ENCODE measurements at places on chromosomes 3 and 15.

DNA sequence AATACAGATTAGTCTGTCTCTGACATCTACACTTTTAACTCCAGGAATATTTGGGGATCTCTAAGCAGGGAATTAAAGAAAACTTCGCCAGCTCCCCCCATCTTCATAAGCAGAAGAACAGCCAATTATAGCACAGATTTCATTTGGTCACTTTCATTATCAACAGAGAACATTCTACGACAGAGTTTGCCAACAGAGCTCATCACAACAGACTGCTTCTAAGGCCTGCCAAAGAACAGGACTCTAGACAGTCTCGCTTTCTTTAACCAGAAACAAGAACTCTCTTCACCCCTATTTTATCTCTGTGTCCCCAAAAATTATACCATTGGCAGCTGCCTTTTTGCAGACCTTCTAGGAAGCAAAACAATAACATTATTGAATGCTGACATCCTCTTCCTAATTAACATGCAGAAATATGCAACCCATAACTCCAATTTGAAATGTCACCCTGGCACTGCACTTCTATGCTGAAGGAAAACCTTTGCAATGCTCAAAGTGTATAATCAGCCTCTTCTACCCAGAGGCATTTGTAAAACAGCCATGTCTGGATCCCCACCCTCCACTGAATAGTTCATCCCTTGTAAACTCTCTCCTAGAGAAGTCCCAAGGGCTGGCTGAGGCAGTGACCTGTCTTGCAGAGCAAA lies 552.8 kb downstream of the MAGI1 start:
- DNase-seq, result no peak

- DNase-seq, result no peak
Measured at GRCh38 chr3:67686069-67686468, 31.7 kb upstream of the SUCLG2 start.

- DNase-seq, result no peak
Measured at GRCh38 chr15:20356911-20357480, 184.6 kb downstream of the GOLGA6L6 start.

- DNase-seq, result no peak
Measured at GRCh38 chr15:91887321-91887720, 33.8 kb downstream of the SLCO3A1 start.

DNA sequence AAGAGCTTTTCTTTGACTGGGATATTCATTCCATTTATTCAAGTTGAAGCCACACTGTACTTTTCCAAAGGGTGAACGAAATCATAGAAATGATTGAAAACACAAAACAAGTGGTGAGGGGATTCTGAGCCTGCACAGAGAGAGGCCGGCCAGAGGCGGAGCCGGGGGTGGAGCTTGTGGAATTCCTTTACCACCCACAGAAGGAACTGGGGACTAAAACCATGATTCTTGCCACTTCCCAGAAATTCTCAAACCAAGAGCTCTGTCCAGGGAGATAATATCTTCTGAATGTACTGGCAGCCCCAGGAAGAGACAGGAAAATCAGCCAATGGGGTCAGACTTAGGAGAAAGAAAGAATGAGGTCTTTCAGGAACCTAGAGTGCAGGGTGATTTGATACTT lies 20.8 kb downstream of the FBN1 start:
- DNase-seq, result no peak

GRCh38 chr3:159168788-159169187 lies 366.9 kb downstream of the MFSD1 start:
- no peak for DNase-seq

DNA sequence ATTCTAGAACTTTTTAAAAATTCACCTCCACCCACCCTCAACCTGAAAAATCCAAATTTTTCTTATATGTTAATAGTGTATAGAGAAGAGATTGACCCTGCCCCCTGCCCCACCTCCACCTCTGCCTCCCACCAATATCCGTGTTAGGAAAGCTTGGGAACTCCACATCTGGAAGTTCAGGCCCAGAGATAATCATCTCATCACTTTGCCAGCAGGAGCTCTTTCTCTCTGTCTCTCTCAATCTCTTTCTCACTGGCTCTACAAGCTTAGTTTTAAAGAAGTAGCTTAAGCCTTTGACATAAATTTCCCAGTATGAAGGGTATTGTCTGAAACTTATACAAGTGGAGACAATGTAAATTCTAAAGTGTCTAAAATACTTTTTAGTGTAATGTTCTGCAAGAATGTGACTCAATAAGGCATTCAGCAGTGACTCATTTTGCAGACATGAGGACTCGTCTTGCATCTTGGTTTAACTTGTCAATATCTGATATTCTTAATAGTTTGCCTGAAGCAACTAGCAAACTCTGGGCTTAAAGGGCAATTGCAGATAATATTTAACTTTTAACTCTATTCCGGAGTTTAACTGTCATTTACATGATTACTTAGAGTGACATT lies 299.8 kb upstream of the EPHA3 start:
- no peak for DNase-seq

DNA sequence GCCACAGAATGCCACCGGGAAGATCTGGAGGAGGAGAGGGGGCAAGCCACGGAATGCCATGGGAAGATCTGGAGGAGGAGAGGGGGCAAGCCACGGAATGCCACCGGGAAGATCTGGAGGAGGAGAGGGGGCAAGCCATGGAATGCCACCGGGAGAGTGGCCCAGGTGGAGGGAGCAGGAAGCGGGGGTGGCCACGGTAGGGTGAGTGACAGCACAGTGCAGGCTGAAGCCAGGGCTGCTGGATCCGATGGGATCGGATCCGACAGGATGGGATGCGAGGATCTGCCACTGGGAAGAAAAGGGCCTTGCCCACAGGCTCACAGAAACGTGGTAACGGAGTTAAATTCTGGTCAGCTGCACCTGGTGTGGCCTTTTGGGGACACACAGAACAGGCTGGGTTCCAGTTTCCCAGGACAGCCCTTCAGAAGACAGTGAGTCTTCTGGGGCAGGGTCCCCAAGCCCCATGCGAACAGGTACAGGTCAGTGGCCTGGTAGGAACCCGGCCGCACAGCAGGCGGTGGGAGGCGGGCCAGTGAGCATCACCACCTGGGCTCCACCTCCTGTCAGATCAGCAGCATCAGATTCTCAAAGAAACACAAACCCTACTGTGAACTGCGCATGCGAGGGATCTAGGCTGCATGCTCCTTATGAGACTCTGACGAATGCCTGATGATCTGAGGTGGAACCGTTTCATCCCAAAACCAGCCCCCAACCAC lies 58.8 kb downstream of the XXYLT1 start:
- no peak for DNase-seq

DNA sequence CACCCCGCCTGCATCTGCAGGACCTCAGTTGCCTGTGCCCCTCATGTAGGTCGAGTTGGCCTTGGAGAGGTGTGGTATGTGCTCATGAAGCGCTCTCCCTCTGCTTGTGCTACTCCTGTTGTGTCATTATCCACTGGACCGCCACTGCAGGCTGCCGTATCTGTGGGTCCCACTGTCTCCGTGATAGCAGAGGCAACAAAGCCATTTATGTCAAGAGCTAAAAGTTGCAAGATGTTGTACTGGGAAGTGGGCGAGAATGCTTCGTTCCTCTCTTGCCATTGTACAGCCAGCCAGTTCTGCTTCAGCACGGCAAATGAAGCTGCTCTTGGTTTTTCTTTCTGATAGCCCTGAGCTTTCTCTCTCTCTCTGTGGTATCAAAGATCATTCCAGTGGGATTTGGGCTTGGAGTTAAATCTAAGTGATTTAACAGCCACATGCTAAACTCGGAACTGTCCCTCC lies 89.0 kb downstream of the TMEM212 start:
- no peak for DNase-seq

DNA sequence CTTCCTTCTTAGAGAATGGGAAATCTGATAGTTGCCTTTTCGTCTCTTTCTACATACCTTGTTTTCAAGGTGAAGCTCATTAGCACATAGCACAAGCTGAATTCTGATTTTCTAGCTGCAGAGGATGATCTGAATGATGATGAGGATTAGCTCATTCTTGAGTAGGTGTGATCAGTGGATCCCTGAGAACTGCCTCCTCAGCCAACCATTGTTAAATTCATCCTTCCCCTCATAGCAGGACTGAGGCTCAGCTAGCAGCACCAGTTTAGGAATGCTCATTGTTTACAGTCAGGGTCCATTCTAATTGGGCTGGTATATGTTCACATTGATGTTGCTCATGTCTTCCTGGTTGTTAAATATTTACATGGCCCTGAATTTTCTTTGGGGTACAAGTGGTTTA lies 299.9 kb upstream of the MME start:
- no peak for DNase-seq

DNA sequence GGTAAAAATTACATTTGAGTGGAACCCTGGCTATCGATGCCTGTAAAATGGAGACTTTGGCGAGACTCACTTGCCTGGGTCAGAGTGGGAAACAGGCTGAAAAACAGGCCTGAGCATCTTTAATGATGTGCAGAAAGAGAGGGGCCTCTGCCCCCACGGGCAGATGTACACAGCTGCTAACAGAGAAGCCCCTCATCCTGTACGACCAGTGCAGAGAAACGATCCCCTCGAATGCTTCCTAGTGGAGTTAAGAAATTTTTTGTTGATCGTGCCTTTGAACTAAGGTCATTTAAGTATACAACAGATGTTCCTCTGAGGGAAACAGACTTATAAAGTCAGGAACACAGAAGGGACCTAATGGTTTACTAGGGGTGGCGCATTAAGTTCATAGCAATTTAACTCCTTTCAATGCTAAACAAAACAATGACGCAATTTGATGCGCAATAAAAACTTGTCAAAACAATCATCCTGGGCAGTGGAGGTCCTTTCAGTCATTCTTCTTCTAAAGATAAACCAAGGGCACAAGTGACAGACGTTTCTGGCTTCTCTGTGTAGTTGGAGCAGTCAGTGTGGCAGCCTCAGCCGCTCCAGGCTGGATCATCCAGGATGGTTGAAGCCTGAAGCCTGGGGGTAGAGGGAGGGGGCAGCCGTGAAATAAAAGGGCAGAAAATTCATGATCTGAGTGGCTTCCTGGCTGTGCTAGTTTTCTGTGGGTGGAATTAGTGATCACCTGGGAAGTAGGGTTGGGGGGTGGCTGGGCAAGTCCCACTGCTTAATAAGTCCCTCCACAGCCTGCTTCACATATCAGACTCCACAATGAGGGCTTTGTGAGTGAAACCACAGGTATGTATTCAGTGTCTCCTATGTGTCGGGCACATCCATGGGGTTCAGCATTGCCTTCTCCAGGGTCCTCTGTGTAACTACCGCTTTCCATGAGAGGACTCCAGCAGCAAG lies 50.8 kb upstream of the MRPS22 start:
- no peak for DNase-seq

- DNase-seq, result no peak
Measured at GRCh38 chr3:14216257-14217048, 37.8 kb downstream of the LSM3 start.

DNA sequence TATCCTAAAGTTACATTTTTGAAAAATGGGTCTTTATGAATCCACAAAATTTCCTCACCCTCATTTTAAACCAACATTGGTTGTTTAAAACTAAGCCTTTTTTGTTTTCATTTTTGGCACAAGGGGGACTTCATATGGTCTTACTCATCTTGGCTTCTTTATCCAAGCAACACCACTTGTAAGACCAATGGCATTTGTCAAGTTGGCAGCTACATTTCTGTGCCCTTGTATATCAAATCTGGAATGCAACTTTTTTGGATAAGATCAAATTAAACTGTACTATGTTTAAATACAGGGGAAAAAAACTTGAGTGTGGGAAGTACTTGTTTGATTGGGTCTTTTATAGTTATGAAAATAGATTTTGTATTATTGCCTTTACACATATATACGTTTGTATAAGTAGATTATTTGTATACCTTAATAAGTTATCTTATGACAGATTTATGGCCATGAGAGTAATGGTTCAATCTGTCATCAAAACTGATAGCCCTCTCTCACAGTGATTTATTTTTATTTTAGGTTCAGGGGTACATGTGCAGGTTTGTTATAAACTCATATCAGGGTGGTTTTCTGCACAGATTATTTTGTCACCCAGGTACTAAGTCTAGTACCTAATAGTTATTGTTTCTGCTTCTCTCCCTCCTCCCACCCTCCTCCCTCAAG lies 43.4 kb downstream of the GPR160 start:
- no peak for DNase-seq

DNA sequence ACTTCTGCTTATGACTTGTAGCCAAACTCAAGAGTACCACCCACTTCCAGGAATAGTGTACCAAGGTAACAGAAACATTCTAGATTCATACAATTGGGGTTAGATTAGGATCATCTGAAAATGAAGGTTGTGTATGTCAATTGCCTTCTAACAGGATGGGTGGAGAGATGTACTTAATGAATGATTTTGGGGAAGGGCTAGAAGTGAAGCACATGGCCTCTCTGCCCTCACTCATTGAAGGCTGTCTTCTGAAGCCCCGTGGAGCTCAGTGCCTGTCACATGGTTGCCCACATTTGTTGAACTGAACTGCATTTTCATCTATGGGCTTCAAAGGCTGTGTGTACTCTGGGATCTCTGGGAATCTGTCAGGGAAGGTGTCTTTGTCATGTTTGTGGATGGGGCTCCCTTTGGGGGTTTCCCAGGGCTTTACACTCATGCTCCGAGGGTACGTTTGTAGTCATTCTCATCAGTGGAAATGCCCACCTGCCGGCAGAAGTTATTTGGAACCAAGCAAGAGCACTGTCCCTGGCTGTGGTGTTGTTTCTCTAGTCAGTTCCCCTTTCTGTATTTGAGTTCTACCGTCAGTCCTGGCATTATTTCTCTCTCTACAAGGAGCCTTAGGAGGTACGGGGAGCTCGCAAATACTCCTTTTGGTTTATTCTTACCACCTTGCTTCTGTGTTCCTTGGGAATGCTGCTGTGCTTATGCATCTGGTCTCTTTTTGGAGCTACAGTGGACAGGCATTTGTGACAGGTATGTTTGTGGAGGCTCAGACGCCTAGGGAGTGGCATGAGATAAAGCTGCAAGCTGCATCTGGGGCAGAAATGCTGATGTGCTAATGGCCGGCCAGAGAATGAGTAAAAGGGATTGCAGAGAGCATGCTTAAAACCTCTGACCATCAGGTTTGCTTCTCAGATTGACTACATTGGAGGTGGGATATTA lies 22.4 kb downstream of the CD86 start:
- no peak for DNase-seq

- no peak for DNase-seq
Measured at GRCh38 chr3:188937389-188937788, 234.4 kb upstream of the TPRG1 start.

- no peak for DNase-seq
Measured at GRCh38 chr3:12345141-12345561, 56.3 kb downstream of the PPARG start.

Data from D721Med (cell line).